ENCODE measurements at places on chromosomes 4 and X. TPM values are rescaled to one million over a fixed set of nuclear protein-coding genes. Genes with fewer than 3 reads are reported as not detected.

The XAGE1A gene
- total RNA-seq: not detected

GRCh38 chrX:40755291-40756249 lies 20.2 kb upstream of the MED14 start:
- DNase-seq: no peak

DNA sequence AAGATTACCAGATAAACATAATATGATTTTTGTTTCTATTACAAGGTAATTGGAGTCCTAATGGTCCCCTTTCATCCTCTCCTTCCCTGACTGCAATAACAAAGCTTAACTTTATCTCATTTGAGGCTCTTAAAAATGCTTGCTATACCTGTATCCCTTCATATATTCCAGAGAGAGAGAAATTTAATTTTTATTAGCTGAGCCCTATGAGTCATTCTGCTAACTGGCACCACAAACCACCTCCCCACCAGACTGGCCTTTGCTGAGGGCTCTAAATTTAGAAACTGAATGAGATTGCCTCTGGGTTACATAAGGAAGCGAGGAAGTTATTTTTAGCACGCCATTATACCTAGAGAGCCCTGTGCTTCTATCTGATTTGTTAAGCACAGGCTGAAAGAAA lies 27.4 kb downstream of the CBLL2 start:
- peak; percentile 57 for DNase-seq

- DNase-seq: peak; percentile 62
These were observed 47.2 kb upstream of the TMEM33 start for GRCh38 chr4:41887821-41888686.

The GLUD2 gene
- total RNA-seq: 0.32 TPM

The THAP9 gene
- 3.6 TPM for total RNA-seq

The MND1 gene
- total RNA-seq: 9.7 TPM

The VCX3B gene
- not detected for total RNA-seq

DNA sequence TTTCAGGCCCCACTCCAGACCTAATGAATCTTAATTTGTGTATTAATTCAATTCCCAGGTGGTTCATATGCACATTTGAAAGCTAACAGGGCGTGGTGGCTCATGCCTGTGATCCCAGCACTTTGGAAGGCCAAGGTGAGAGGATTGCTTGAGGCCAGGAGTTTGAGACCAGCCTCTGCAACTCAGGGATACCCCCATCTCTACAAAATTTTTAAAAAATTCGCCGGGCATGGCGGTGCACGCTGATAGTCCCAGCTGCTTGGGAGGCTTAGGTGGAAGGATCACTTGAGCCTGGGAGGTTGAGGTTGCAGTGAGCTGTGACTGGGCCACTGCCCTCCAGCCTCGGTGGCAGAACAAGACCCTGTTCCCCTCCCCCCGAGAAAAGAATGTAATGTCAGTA lies 31.2 kb downstream of the ADD1 start:
- no peak for DNase-seq

DNA sequence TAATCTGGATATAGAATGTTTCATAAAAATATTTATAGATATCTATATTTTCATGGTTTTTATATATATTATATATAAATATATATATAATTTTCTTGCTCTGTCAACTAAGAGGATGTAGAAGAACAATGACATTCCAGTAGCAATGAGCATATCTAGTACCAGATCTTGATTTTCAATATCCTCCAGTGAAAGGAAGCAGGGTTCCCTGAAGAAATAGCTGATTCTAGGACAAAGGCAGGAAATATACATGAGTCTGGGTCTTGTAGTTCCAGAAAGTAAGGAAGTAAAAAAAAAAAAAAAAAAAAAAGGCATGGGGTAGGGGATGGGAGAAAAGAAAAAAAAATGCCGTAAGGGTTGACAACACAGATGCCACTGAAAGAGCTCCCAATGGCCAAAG lies 241.4 kb downstream of the RASL11B start:
- DNase-seq: no peak
